ENCODE measurements at places on chromosomes 7 and 10. TPM values are rescaled to one million over a fixed set of nuclear protein-coding genes. Genes with fewer than 3 reads are reported as not detected.
A peak's percentile ranks its signal among the peaks of the same experiment; 100 is the strongest.

Gene NME8
- 0.08 TPM for total RNA-seq

Gene COL28A1
- 0.50 TPM for total RNA-seq

- H3K4me1 ChIP-seq, result no peaks in the 10 kb centered on the region
- H3K4me3 ChIP-seq, result no peak overlapping the region
- H3K36me3 ChIP-seq, result no peaks in the 10 kb centered on the region
- no peak for DNase-seq
- no peak overlapping the region for H3K27ac ChIP-seq
These were observed 37.0 kb downstream of the WNT2 start for GRCh38 chr7:117285826-117286225.

- H3K36me3 ChIP-seq, result no peaks in the 10 kb centered on the region
- peak; percentile 84 for DNase-seq
- H3K4me3 ChIP-seq, result peak overlapping the region; percentile 47
- H3K4me1 ChIP-seq, result peaks cover 14% of the 10 kb centered on the region
These were observed 2.7 kb downstream of the KCNIP2 start for GRCh38 chr10:101840741-101841453.

GRCh38 chr7:120806669-120807068 lies 51.3 kb downstream of the TSPAN12 start:
- H3K36me3 ChIP-seq, result no peaks in the 10 kb centered on the region
- H3K27ac ChIP-seq, result peak overlapping the region; percentile 11
- no peaks in the 10 kb centered on the region for H3K27me3 ChIP-seq
- no peak overlapping the region for H3K4me3 ChIP-seq
- H3K4me1 ChIP-seq, result peaks cover 17% of the 10 kb centered on the region
- DNase-seq, result no peak

GRCh38 chr10:30878920-30879319 lies 152.7 kb downstream of the ZNF438 start:
- no peak overlapping the region for H3K27ac ChIP-seq
- no peaks in the 10 kb centered on the region for H3K36me3 ChIP-seq
- H3K4me3 ChIP-seq, result no peak overlapping the region
- no peaks in the 10 kb centered on the region for H3K27me3 ChIP-seq
- H3K4me1 ChIP-seq, result no peaks in the 10 kb centered on the region

DNA sequence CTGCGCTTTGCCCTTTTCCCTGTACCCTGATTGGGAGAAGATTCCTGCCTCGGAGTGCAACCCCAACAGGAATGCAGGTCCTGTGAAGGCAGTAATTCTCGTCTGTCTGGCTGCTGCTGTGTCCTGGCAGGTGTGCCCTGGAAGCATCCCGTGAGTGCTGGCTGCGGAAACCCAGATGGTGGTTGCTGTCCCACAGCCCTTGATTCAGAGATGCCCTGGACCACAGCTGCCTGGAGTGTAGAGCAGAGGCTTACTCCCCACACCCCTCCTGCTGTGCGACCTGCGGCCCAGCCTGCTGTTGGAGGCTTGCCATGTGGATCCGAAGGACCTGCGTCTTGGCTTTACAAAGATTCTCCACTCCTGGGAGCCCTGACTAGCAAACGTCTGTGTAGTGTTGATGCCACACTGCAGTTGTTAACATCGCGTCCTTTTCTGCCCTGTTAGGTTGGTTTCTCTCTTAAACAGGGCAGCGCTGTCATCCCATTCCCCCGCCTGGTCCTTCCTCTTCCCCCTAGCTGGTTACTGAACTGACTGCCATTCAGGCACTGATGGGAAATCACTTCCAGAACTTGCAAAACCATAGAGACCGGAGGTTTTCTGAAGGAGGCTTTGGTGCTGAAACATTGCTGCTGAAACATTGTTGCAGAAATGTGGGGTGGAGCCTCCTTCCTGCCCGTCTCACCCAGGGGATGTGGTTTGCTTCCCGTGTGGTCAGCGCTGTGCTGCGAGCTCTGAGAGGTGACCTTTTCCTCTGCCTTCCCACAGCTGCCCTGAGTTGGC lies 53.3 kb downstream of the DNAJB6 start:
- no peak for DNase-seq
- H3K27me3 ChIP-seq, result no peaks in the 10 kb centered on the region
- H3K27ac ChIP-seq, result no peak overlapping the region
- peaks cover 6% of the 10 kb centered on the region for H3K36me3 ChIP-seq
- H3K4me3 ChIP-seq, result no peak overlapping the region

All from liver (tissue), 10 donors.